ENCODE measurements at places on chromosomes 6 and 20.
A peak's percentile ranks its signal among the peaks of the same experiment; 100 is the strongest.

GRCh38 chr6:39706819-39707335 is 18.3 kb downstream of the KIF6 start:
- no peak for DNase-seq

DNA sequence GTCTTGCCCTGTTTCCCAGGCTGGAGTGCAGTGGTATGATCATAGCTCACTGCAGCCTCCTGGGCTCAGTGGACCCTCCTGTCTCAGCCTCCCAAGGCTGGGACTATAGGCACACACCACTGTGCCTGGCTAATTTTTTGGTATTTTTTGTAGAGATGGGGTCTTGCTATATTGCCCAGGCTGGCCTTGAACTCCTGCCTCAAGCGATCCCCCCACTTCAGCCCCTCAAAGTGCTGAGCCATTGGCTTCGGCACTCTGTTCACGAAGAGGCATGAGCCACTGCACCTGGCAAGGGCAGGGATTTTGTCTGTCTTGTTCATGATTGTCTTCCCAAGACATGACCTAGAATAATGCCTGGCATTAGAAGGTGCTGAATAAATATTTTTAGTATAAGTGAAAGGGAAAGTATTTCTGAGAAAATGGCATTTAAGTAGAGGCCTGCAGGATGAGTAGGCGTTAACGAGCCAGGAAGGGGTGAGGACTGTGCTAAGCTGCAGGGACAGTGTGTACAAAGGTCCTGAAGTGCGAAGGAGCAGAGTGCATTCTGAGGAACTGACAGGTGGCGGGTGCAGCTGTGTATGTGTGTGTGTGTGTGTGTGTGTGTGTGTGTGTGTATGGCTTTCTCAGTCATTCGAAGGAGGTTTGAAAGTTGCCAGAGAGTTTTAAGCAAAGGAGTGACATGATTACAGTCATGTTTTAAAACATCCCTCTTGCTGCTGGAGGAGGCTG is 43.0 kb downstream of the VEGFA start:
- DNase-seq: no peak

GRCh38 chr6:14732844-14733757 is 512.8 kb upstream of the JARID2 start:
- DNase-seq: peak; percentile 63

- no peak for DNase-seq
Measured at GRCh38 chr6:86500035-86500434, 437.3 kb upstream of the HTR1E start.

GRCh38 chr20:61726979-61727378 is 338.7 kb downstream of the TAF4 start:
- DNase-seq: no peak

GRCh38 chr6:31734247-31734820 is 2.0 kb downstream of the CLIC1 start:
- DNase-seq: no peak

- no peak for DNase-seq
Measured at GRCh38 chr6:80454661-80455365, 348.3 kb downstream of the BCKDHB start.

DNA sequence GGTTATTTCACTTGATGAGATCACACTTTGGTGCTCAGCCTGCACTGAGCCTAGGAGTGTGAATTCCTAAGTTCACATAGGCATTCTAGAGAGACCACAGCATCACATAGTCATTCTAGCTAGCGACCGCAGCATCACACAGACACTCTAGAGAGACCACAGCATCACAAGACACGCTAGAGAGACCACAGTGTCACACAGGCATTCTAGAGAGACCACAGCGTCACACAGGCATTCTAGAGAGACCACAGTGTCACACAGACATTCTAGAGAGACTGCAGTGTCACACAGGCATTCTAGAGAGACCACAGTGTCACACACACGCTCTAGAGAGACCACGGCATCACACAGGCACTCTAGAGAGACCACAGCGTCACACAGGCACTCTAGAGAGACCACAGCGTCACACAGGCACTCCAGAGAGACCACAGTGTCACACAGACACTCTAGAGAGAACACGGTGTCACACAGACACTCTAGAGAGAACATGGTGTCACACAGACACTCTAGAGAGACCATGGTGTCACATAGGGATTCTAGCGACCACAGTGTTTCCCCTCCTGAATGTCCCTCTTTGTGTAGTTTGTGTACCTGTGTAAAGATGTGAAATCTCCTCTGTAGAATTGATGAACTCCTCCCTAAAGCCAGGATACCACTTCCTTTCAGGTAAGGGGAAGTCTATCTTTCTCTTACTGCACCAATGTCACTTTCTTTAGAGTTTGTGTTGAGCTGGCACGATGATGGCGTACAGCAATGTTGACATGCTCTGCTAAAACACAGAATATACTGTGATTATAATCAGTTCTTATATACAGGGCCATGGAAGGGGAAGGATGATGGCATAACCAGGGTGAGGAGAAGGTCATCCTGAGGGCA is 169.4 kb downstream of the ZDHHC14 start:
- no peak for DNase-seq

DNA sequence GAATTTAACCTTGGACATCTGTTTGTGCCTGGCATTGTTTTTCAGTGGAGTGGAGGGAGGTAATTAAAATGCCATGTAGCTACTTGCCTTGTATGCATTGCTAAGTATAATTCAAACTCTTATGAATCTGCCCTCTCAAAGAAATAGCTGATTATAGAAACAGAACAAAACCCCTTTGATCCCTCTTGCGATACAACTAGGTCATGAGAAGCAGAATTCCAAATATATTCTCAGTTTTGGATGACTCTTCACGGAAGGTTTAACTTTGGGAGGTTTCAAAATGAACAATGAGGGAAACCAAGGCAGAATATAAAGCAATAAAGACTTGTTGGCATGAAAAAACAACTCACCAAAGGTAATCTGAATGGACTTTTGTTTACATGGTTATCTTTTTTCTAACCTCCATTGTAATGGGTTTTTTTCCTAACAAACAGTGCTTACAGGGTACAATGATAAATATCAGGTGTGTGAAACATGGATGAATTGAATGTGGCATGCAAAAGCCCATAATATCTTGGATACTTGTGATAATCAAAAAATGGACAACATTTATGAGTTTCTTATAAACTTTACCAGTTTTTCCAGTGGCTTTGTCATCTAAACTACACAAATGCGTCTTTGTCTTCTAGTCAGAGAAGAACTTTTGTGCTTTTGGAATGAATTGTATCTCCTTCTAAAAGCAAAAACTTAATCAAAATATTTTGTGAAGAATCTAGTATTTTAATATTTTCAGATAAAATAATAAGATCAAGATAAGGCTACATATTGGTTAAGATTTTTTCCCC is 15.7 kb upstream of the HEY2 start:
- no peak for DNase-seq

DNA sequence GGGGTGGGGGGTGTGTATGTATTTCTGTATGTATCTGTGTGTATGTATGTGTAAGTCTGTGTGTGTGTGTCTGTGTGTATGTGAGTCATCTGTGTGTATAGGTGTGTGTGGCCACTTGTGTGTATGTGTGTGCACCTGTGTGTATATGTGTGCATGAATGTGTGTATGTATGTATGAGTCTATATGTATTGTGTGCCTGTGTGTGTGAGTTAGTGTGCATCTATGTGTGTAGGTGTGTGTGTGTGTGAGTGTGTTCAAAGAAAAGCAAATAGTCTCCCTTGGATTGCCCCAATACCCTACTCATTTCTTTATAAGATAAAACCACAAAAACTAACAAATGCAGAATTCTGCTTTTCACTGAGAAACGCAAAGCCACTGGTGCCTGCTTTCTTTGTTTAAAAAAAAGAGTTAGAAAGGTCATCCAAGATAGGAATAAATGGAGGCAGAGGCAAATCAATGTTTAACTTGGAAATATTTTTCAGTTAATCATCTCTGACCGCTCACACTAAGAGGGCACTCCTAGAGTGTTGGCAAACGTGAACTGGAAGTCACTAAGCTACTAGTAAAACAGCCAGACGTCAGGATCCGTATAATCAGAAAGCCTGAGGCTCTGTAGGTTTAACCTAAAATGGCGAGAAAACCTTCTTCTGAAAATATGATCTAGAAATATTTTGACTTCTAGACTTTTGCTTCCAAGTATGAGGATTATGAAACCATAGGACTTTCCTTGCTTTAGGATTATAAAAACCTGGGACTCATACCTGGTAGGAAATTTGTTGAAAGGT is 37.4 kb upstream of the JAG1 start:
- no peak for DNase-seq

GRCh38 chr6:1504465-1504864 is 105.2 kb upstream of the FOXC1 start:
- DNase-seq: no peak

DNA sequence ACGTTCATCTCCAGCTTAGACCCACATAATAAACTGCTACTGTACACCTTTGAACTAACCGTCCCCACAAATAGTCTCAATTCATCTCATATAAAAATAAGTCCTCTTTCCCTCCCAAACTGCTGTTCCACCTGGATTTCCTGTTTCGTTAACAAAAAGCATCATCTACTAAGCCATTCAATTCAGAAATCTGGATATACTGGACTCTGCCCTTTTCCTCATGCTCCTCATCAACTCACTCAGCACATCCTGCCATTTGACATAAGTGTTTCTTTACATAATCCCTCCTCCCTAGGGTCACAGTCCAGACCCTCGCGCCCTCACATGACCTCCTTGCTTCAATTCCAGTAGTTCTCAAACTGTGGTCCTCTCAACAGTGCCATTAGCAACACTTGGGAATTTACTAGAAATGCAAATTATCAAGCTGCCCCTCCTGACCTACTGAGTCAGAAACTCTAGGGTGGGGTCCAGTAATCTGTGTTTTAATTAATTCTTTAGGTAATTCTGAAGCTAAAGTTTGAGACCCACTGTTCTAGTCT is 4.5 kb downstream of the MKKS start:
- DNase-seq: no peak

DNA sequence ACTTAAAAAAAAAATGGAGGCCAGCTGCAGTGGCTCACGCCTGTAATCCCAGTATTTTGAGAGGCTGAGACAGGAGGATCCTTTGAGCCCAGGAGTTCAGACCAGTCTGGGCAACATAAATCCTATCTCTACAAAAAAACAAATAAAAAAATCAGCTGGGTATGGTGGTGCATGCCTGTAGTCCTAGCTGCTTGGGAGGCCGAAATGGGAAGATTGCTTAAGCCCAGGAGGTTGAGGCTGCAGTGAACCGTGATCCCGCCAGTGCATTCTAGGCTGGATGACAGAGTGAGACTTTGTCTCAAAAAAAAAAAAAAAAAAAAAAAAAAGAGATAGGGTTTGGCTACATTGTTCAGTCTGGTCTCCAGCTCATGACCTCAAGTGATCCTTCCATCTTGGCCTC is 29.7 kb downstream of the MYO6 start:
- DNase-seq: no peak

GRCh38 chr6:37525460-37526357 is 26.0 kb upstream of the CCDC167 start:
- DNase-seq: no peak

DNA sequence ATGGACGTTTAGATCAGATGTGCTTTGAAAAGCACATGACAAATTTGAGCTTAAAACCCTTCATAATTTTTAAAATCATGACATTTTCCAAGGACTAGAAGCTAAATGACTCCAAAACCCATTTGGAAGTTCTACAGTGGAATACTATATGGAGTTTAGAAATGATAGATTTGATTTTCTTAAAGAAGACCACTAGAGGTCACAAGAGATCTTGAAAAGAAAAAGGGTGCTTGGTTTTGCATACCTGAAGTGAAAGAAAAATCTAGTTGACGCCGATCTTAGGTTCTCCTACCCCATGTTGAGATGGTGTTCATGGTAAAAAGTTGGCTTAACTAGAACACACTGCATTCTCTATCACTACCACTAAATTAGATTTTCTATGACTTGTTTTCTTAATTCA is 31.5 kb downstream of the CFAP61 start:
- DNase-seq: no peak

GRCh38 chr6:25064006-25064405 is 128.2 kb upstream of the RIPOR2 start:
- no peak for DNase-seq

DNA sequence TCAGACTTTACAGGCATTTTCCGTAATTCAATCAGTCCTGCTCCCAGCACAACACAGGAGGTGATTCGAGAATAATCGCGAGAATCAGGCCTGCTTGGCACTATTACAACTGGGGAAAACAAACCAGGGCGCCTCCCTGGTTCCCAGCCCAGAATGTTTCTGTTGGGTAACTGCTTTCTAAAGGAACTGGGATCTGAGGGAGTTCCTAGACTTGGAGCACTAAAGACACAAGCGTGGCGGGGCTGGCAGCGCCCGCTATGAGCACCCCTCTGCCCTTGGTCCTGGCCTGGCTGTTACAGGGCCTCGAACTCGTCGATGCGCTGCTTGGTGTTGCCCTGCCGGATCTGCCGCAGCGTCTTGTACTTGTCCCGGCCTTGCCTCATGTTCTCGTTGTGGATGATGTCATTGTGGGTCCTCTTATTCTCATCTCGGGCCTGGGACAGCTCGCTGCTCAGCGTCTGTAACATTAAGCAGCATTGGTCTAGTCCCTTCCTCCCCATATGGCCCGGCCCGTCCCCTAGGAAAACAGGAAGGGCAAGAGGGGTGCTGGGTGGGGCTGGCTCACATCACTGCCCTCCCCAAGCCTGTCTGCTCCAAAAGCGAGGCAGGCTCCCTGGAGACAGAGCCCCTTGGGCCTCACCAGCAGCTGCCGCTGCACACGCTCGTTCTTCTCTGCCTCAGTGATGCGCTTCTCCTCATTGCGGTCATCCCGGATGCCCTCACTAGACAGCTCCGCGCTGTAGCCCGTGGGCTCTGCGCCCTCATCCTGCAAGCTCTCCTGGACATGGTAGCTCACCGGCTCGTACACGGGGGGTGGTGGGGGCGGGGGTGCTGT is 52.3 kb downstream of the EZR start:
- DNase-seq: no peak

- peak; percentile 44 for DNase-seq
Measured at GRCh38 chr6:169990095-169991030, 238.9 kb downstream of the ERMARD start.

GRCh38 chr6:78462728-78463127 is 404.6 kb upstream of the IRAK1BP1 start:
- no peak for DNase-seq

Data from stimulated activated CD4-positive, alpha-beta T cell treated with anti-CD3 and anti-CD28 coated beads, Interleukin-4, amount 100 ng/mL, for 48 hours (primary cell).